Stimulated activated CD4-positive, alpha-beta T cell treated with anti-CD3 and anti-CD28 coated beads, Interleukin-15, amount 100 ng/mL, for 1 hour (primary cell): ENCODE measurements at places on chromosomes 6 and 20.

DNA sequence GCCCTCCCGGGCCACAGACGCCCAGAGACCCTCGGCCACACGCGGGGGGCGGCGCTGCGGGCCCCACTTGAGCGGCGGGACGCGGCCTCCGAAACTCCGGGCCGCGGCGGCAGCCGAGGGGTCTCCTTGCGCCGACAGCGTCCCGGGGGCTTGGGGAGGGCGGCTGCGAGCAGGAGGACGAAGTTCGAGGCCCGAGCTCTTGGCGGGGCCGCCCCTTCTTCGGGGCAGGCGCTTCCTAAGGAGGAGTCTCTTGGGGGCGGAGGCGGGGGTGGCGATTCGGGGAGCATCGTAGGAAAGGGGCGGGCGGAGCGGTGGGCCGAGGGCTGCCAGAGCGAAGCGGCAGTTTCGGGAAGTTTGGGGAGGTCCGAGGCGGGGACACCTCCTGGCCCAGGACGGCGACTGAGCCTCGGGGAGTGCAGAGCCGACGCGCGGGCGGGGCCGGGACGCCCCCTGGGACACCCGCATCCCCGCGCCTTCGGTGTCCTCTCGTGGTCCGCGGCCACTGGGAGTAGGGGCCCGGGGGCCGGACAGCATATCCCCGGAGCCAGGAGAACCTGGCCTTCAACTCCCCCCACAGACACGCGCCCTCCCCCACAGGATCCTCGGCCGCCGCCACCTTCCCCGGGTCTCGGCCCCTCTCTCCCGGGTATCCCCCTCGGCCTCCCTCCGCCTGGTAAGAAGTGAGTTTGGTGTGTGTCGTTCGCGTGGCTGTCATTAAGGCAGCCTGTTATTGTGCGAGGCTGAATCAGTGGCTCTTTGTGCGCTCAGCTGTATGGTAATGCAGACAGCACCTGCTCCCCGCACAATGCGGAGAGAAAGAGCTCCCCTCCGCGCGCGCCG lies 613 bp upstream of the DLL1 start:
- no peak for DNase-seq

DNA sequence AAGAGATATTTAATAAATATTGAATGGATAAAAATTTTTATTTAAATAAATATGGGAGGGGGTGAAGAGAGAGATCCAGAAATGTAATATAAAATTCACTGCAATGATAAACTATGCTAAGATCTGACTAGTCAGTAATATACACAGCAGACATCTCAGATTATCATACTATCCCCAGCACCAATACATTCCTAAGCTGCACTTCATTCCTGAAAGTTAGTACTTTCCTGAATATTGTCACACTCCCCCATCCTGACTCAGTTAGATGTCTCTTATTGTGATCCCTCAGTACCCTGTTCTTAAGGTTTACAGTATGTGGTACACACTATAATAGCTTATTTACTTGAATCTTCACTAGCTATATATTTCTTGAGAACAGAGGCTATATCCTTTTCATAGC lies 88.3 kb upstream of the KCNQ5 start:
- no peak for DNase-seq

GRCh38 chr20:36271639-36272546 lies 34.2 kb upstream of the DLGAP4 start:
- DNase-seq, result no peak

DNA sequence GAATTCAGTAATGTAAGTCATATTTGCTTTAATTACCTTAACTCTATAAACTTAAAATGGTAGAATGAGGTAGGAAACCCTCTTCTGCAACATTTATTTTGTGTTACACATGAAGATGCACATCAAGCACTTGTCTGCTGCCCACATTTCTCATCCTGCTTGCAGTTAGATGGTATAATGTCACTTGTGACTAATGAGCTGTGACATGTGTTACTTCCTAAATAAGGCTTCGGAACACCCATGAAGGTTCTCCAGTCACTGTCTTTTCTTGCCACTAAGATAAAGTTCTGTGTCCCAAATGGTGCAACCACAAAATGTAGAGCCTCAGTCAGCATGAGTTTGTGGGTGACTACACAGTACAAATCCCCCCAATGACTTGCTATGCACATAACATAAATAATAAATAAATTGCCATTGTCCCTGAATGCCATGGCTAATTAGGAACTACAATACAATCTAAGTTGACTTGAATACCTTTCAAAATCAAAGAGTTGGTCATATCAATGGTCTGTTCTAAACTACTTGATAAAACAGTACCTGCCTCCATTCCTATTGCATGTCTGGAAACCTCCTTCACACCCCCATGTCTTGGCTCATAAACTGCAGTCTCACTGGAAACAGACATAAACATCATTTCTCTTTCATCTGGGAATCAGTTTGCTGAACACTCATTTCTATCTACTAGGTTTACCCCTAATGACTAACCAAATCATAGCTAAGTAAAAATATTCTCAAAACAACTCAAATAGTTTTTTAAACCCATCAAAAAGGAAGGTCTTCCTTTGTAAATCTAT lies 157.2 kb downstream of the PTPRK start:
- no peak for DNase-seq
